ENCODE measurements at places on chromosomes 16 and 17.

DNA sequence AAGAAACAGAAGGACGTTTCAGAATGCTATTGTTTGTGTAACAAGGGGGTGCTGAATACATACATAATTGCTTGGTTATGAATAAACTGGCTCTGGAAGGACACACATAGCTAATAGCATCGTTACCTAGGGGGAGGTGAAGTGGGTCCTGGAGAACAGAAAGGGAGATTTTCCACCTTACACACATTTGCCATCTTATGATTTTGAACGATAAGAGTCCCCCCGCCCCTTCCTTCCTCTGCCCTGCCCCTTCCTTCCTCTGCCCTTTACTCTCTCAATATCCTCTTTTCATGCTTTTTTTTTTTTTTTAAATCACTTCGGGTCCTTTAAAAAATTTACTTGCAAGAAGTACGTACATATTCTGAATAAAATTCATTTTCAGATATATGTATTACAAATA lies 902 bp upstream of the DHRS7B start:
- no peak for DNase-seq

DNA sequence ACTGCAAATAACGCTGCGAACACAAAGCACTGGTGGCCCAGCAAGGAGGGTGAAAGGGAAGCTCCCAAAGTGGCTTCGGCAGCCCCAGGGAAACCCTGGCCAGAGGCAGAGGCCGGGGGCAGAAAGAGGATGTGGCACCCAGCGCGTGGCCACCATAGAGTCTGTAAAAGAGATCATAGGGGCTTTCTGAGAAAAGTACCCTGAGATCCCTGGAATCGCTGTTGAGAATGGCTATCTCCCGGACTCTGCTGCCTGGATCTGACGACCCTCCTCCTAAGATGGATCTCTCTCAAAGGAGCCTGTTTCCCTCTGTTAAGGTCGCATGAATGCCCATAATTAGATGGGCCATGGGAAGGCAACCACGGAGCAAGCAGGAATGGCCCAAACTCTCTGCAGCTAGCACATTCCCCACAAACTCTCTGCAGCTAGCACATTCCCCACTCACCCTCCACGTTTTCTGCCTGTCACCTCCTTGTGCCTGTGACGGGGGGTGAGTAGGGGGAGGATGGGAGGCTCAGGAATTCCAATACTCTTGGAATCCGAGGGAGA lies 364.4 kb downstream of the XYLT1 start:
- DNase-seq, result no peak

GRCh38 chr17:74860229-74860871 lies 665 bp upstream of the GRIN2C start:
- no peak for DNase-seq

- DNase-seq, result peak; percentile 38
Measured at GRCh38 chr17:1059131-1059795, 62.3 kb downstream of the TIMM22 start.

Measured in myocyte (in vitro differentiated cells).